ENCODE measurements at places on chromosomes 2 and 18.

- no peak for DNase-seq
Observed at GRCh38 chr2:204645018-204645773, 99.9 kb downstream of the PARD3B start.

DNA sequence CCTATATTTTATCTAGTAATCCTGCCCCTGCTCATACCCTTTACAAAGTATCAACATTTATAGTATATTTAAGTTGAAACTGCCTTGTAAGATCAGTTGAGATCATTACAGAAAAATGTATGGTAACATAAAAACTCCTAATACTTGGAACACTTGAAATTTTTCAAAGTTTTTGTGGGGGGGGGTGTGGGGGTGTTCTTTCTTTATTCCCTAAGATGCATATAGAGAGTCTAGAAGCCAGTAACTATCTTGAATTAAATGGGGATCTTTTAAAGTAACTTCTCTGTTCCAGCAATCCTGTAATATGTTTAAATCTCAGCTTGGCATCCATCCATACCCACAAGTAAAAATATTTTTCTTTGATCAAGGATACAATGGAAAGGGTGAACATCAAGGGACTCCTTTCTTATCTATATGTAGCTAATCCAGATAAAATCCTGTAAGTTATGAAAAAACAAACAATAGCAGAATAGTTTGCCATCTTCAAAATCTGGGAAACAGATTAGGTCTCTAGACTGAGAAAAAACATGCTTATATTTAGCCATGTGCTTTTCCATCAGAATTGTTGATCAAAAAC is 455.3 kb downstream of the MEIS1 start:
- DNase-seq, result no peak

- DNase-seq, result no peak
Observed at GRCh38 chr2:112646791-112647689, 1.3 kb downstream of the SLC20A1 start.

GRCh38 chr2:19732255-19732654 is 169.5 kb downstream of the TTC32 start:
- no peak for DNase-seq

DNA sequence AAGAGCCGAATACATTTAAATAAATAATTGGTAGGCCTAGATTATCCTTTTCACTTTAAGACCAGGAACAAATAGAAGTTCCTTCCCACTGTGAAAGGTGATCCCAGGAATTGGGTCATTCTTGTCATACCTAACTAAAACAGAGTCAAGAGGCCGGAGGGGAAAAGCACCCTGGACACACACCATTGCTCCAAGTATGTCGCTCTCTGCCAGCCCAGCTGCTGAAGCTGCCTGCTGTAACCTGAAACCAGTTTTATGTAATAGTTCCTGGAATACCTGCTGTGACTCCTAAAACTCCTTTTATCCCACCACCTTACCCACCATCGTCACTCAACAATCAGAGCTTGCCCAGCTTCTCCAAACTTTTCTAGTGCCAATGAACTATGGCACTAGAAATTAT is 217.1 kb downstream of the PTPRM start:
- DNase-seq, result no peak

DNA sequence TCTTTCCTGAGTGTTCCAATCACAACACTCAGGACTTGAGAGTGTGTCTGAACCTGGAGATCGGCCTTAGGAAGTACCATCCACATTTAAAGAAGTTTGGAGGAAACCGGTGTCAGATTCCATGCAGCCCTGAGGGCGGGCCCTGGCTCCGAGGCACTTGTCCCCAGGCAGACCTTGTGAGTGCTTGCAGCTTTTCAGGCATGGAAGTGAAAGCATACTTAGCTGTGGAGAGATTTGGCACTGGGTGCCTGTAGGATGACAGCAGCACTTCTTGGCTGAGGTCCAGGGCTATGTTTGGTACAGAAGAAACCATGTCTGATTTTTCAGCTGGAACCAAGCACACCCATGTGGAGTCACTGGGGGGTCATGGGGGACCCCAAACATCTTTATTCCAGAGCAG is 230.8 kb downstream of the SEPTIN10 start:
- no peak for DNase-seq

DNA sequence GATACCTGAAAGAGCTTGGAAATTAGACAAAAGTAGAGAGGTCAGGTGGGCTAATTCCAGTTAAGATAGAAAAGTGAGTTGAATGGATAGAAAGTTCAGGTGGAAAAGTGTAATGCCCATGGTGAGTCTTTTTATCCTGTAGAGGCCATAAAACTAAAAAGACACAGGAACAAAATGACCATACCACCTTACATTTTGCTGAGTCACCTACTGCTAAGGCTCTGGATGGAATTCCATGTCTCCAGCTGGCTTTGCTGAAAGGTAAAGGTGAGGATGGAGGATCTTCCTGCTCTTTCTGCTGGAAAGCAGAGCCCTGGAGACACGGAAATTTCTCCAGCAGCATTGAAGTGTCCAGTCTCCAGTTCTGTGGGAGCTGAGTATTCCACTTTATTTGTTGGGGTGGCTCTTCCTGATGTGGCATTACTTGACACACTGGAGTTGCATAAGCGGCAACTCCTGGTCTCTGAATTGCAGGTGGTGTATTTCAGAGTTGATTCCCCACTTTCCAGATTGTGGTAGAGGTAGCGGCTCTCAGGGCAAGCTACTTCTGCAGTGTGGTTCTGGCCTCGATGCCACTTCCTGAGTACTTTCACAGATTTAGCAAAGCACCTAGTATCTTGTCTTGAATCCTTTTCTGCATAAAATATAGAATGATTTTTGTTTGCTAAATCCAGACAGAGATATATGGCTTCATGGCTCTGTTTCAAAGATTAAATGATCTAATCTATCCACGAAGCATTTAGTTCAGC is 10.7 kb downstream of the IL1RL2 start:
- DNase-seq, result no peak

DNA sequence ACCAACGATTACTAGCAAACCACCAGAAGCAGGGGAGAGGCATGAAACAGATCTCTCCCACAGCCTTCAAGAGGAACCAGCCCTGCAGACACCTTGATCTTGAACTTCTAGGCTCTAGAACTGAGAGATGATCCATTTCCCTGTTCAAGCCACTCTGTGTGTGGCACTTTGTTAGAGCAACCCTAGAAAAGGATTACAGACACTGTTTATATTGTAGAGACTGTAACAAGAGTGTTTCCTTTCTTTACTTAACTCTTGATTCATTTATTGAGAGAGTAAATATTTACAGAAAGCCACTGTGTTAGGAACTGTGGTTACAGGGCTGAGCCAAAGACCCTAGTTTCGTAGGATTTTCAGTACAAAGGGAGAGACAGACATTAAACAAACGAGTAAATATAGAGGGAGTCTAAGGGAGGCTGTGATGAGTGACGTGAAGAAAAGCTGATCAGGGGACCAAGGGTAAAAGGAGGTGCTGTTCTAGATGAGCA is 10.9 kb downstream of the CCDC68 start:
- DNase-seq, result no peak

- DNase-seq, result no peak
Observed at GRCh38 chr2:14364471-14364870, 268.0 kb upstream of the LRATD1 start.

DNA sequence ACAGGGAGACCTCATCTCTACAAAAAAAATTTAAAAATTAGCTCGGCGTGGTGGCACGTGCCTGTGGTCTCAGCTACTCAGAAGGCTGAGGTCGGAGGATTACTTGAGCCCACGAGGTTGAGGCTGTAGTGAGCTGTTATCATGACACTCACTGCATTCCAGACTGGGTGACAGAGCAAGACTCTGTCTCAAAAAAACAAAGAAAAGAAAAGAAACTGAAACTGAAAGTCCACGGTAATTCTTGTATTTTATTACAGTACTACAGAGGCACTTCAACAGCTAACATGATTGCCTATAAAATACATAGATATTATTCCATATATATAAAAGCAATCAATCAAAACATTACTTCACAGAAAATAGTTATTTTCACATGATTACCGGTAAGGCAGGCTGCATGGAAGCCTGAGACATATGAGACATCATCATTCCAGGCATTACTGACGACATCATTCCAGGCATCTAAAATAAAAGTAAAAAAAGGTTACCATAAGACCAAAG is 23.1 kb downstream of the PRPF40A start:
- no peak for DNase-seq

DNA sequence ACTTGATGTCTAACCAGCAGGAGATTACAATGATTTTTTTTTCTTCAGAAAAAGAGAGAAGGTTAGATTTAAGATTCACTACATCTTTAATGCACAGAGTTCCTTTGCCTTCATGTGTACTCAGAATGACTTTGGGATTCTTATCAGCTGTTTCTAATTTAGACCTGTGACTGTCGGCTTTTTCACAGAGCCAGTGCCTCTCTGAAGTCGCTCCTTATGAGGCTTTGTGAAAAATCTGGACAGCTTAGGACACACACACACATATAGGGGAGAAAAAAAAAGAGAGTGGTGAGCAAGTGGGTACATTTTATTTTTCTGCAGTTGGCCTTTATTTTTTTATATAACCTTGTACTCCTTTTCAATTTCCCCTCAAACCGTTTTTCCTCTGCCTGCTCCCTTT is 893.1 kb upstream of the CELF4 start:
- DNase-seq, result no peak

- DNase-seq, result no peak
Observed at GRCh38 chr2:234955971-234956509, 4.2 kb downstream of the SH3BP4 start.

DNA sequence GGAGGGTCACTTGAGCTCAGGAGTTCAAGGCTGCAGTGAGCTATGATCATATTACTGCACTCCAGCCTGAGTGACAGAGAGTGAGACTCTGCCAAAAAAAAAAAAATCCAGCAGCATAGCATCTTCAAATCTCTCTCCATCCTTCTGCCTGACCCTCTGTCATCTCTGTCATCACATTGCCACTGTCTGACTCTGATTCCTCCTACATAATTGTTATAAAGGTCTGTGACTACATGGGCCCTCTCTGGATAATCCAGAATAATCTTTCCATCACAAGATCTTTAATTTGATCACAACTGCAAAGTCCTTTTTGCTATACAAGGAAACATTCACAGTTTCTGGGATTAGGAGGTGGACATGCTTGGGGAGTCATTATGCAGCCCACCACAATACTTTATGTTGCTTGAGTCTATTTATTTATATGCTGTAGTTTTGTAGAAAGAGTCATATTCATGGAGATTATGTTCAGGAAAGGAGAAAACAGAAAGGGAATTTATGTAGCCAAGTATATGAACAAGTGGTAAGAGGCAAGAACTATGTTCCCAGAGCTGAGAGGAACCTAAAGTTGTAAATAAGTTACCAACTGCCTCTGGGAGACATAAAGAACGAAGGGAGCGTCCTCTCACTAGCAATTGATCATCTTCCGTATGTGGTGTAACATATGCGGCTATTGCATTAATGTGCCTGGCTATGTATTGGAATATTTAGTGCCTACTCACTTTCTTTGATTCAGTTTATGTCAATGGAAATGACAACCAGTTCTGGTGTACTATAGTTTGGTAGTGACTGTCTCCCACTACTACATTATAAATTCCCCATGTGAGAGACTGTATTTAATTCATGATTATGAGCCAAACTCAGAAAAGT is 21.5 kb downstream of the RND3 start:
- no peak for DNase-seq

- DNase-seq, result no peak
Observed at GRCh38 chr2:96103761-96104486, 12.4 kb downstream of the ADRA2B start.

DNA sequence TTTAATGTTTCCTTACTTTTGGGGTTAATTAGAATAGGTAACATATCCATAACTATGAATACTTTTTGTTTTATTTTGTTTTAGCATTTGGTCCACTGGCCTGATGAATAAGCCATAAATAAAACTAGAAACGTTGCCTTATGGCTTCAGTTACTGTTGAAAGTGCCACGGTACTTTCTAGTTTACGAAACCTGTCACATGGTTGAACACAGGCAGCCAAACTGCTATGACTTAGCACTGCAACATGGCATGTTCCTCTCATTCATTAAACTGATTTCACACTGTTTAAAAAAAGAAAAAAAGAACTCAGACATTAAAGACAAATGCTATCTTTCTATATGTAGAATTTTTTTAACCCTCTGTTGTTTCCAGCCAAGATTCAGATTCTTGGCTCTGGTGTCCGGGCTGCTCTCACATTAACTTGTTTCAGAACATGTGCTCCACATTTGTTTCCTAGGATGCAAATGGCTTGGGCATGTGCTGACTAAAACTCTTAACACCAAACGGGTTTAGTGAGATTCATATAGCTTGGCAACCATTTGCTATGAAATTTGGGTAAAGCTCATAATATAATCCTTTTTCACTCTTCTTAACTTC is 323.9 kb upstream of the RND3 start:
- no peak for DNase-seq

GRCh38 chr2:215681799-215682596 is 246.1 kb upstream of the FN1 start:
- DNase-seq, result no peak

GRCh38 chr2:128722489-128722888 is 403.8 kb upstream of the HS6ST1 start:
- DNase-seq, result no peak

- no peak for DNase-seq
Observed at GRCh38 chr2:241561832-241562231, 3.3 kb downstream of the BOK start.

GRCh38 chr2:173708806-173709205 is 256.4 kb downstream of the SP3 start:
- DNase-seq, result no peak

DNA sequence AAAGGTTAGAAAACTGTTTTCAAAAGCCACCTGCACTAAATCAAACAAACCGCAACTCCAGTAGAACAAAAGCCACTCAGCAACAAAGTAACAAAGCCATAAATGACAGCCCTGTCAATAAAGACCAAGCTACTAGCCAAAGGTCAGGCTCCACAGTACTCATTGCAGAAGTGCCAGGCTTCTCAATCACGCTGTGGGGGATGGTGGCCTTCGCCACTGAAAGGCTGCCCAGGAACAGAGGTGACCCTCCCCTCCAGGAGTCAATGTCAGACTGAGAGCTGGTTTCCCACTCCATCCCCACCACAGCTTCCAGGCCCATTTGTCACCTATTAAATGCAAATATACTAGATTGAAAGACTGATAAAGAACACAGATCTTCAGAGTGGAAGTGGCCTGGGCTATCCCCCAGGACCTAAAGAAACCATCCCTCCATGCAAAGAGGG is 5.9 kb downstream of the ATP8B1 start:
- DNase-seq, result no peak

DNA sequence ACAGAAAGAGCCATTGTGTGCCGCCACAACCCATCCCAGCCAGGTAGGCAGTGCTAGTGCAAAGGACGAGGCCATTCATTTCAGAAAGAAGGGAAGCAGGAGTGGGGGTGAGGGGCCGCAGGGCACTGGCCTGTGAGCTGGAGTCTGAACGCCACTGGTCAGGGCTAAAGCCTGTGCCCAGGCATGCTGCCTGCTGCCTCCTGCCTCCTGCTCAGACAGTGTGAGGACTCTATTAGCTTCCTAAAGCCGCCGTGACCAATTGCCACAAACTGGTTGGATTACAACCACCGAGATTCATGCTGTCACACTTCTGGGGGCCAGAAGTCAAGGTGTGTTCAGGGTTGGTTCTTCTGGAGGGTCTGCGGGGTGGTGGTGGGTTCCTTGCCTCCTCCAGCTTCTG is 21.2 kb downstream of the ACKR3 start:
- DNase-seq, result no peak

All from activated T-helper 1 cell treated with Interleukin-2 at 50 U/mL for 16 hours (primary cell).